Activated CD4-positive, CD25-positive, alpha-beta regulatory T cell (primary cell): ENCODE measurements at places on chromosomes 7 and 10.

GRCh38 chr7:37216156-37216852, 232.4 kb downstream of the ELMO1 start:
- no peak for DNase-seq

DNA sequence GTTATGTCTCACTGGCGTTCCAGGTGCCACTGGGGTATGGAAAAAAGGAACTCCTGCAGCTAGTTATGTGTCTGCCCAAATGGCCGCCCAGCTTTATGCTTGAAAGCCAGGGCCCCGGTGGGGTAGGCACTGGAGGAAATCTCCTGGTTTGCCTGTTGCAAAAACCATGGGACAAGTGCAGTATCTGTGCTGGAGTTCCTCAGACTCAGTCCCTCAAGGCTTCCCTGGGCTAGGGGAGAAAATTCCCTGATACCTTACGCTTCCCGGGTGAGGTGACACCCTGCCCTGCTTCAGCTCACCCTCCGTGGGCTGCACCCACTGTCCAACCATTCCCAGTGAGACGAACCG, 90.3 kb upstream of the CDK6 start:
- no peak for DNase-seq

GRCh38 chr10:95457319-95457886, 103.8 kb downstream of the SORBS1 start:
- DNase-seq = no peak

DNA sequence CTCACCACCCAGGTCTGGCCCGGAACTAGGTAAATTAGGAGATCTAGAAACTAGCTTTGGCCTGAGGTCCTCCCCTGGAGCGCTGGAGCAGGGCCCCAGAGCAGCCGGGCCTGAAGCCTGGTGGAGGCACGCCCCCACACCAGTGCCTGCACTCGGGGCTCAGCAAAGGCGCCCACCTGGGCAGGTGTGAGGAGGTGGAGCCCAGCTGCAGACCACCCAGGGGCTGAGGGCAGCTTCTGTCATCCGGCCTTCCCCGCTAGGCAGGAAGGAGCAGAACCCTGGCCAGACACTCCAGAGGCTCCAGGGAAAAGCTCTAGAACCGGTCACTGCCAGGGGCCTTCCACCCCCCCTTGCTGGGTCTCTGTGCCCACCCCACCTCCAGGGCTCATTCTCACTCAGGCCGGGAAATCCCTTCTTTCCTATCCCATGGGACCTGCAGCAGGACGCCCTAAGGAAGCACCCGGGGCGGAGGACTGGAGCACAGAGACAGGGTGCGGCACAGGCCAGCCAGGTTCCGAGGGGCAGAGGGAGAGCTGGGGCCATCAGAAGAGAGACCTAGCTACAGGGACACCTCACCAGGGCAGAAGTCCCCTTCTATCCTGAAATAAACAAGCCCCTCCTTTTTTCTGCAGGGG, 161.2 kb downstream of the NRF1 start:
- DNase-seq = no peak

DNA sequence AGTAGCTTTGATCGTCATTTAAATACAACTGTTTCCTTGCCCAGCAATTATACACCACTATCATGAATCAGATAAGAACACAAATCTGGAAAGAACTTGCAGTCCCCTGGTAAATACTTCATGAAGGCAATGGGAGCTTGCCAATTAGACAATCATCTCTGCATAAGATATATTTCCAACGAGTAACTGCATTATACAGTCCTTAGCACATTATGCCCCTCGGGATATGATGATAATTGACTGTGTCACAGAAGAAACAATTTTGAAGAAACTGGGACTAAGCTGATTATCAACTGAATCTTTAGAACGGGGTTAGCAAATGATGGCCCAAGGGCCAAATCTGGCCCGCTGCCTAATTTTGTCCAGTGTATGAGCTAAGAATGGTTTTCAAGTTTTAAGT, 155.7 kb downstream of the TRIL start:
- DNase-seq = no peak

GRCh38 chr7:33750177-33750576, 155.2 kb upstream of the BMPER start:
- DNase-seq = no peak

DNA sequence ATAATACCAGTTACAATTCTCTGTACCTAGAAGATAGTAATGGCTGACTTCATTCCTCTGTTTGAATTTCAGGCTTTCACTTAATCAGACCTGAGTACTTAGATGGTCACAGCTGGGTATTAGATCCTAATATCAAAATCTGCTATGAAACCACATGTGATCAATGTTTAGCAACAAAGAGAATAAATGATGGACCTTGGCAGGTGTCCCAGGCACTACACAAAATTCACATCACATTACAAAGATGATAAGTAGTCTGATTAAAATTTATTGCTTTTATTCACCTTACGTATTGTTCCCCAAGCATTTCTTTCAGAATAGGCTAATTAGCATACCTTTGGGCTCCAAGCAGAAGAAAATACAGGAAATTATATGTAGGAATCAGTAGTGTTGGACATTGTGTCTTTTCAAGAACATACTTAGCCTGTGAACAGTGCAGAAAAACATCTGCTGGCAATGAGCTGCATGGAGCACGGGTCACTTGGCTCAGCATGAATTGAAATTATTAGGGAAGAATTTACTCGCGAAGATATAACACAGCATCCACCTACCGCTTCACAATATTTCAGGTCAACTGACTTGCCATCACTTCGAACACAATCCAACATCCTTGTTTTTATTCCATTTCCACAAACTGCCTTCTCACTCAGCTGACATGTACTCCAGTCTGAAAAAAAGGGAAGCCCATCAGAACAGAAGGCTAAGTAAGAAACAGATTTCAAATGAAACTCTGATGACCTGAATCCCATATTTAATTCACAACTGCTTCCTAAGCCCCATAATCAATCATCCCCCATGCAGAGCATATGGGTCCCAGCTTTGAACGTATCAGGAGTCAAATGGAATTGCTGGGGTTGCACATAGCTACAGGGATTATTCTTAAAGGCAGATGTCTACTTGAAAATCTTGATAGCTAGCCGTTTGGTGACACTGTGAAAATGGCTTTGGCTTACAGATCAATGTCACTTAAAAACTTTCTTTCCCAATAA, 421.0 kb downstream of the THSD7A start:
- no peak for DNase-seq

DNA sequence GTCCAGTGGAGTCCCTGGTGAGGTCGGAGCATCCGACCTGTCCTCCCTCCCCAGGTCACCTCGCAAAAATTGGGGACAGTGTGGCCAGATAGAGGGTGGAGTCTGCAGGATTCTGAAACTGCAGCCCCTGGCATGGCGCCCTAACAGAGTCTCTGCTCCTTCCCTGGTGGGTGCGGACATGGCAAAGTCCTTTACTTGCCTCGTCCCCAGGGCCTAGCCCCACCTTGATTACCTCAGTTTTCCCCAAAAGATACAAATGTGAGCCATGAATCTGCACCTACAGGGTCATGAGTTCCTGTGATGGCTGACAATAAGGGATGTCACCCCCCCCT, 47.7 kb downstream of the NPVF start:
- DNase-seq = no peak
